ENCODE measurements at places on chromosomes 5 and 9.
A peak's percentile ranks its signal among the peaks of the same experiment; 100 is the strongest.

DNA sequence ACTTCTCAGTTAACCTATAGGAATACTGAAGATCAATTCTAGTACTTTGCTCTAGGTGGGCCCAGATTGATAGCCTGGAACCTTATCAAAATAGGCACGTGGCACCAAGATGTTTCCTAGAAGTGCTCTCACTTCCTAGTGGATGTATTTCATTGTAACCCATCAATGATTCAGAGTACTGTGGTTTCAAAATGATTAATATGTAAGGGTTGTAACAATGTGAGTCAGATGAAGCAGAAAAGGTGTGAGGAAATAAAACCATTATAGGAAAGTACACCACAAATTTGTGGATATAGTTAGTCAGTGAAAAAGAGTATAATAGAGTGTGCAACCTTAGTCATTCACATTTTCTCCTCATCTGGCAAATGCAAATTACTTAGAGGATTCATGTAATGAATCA lies 177.3 kb upstream of the FST start:
- no peaks in the 10 kb centered on the region for H3K4me1 ChIP-seq
- H3K36me3 ChIP-seq: no peaks in the 10 kb centered on the region
- no peak overlapping the region for H3K4me3 ChIP-seq
- no peaks in the 10 kb centered on the region for H3K27me3 ChIP-seq

GRCh38 chr5:132143148-132143547 lies 69.6 kb downstream of the CSF2 start:
- no peak overlapping the region for H3K4me3 ChIP-seq
- H3K27ac ChIP-seq: no peak overlapping the region
- DNase-seq: no peak
- no peaks in the 10 kb centered on the region for H3K4me1 ChIP-seq

DNA sequence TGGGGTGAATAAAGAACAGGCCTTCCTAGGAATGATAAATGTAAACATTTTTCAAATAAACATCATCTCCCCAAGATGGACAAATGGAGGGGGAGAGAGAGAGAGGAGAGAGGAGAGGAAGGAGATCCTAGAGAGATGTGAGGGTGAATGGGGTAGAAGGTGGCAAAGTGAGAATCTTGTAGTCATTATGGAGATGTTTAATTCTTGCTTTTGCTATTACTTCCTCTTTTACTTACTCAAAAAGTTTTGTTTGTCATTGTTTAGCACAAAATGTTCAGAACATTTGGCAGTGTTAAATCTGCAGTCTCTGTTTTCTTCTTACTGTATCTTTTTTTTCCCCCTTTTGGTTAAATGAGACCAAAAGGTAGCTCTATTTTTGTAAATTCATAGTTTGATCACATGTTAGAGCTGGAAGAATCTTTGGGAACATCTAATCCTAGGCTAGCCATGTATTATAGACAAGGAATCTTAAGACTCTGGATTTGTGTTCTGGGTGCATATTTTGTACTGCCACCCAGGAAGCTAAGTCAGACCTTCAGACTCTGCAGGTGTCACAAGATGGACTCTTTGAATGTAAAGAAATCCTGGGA lies 266.1 kb downstream of the NTRK2 start:
- no peak overlapping the region for H3K27ac ChIP-seq
- H3K27me3 ChIP-seq: no peaks in the 10 kb centered on the region
- no peak for DNase-seq
- no peaks in the 10 kb centered on the region for H3K4me1 ChIP-seq

- DNase-seq: peak; percentile 70
- no peak overlapping the region for H3K27ac ChIP-seq
- H3K4me1 ChIP-seq: peaks cover 29% of the 10 kb centered on the region
- H3K27me3 ChIP-seq: peaks cover 81% of the 10 kb centered on the region
- no peaks in the 10 kb centered on the region for H3K36me3 ChIP-seq
Measured at GRCh38 chr5:141878711-141879425, 658 bp upstream of the PCDH1 start.

- no peak overlapping the region for H3K4me3 ChIP-seq
- H3K36me3 ChIP-seq: no peaks in the 10 kb centered on the region
- H3K27ac ChIP-seq: no peak overlapping the region
- no peaks in the 10 kb centered on the region for H3K27me3 ChIP-seq
- no peaks in the 10 kb centered on the region for H3K4me1 ChIP-seq
Measured at GRCh38 chr5:122924719-122925395, 79.4 kb downstream of the SNX24 start.

DNA sequence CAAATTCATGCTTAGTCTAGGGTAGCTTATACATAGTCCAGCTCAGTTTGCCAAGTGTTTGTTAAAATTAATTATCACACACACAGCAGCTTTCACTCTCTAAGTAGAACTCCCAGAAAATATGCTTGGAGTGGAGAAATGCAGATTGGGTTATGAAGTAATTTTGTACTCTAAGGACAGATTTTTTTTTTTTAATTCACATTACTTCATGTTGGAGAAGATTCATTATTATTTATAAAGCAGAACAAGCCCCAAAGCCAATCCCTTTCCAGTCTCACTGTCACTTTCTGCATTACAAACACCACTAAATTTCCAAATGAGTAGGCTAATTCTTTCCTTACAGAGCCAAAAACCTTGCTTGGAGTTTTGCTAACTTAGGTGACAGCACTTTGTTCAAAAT lies 11.7 kb upstream of the C9orf72 start:
- no peak for DNase-seq
- no peak overlapping the region for H3K4me3 ChIP-seq
- no peaks in the 10 kb centered on the region for H3K4me1 ChIP-seq
- no peak overlapping the region for H3K27ac ChIP-seq

GRCh38 chr5:149381986-149382338 lies 2.9 kb upstream of the IL17B start:
- H3K27ac ChIP-seq: no peak overlapping the region
- no peaks in the 10 kb centered on the region for H3K27me3 ChIP-seq
- H3K36me3 ChIP-seq: no peaks in the 10 kb centered on the region
- no peak overlapping the region for H3K4me3 ChIP-seq
- H3K4me1 ChIP-seq: peaks cover 19% of the 10 kb centered on the region

- no peak overlapping the region for H3K27ac ChIP-seq
- no peaks in the 10 kb centered on the region for H3K36me3 ChIP-seq
- DNase-seq: no peak
- H3K4me3 ChIP-seq: no peak overlapping the region
Measured at GRCh38 chr9:72888943-72889342, 63.9 kb downstream of the ALDH1A1 start.

DNA sequence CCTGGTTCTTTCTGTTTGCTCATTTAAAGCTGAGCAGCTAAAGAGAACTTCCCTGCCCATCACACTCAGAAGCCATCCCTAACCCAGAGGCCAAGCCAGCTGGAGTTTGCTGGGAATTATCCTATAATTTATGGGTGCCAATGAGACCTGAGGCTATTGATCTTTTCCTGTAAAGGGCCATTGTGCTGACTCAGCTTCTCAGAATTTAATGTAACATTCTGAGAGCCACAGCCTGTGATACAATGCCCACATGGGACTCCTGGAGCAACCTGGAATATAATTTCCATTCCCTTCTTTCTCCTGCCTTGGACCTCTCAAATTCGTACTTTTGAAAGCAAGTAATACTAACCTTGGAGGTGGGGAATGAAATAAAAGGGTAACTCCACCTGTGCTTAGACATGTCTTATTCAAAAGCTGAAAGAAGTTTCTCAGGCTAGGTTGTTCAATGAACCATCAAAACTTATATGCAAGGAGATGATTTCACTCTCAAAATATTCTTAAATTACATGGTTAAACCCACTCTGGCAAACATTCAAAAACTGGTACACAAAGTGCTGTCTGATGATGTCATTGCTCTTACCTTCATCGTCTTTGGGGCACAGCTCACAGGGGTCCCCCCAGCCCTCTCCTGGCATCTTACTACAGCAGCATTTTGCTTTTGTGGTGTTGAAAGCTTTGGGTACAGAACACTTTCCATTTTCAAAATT lies 206.7 kb downstream of the SLC12A2 start:
- no peaks in the 10 kb centered on the region for H3K36me3 ChIP-seq
- no peak for DNase-seq
- H3K4me3 ChIP-seq: no peak overlapping the region

GRCh38 chr9:123568691-123569688 lies 213.0 kb downstream of the CRB2 start:
- no peak for DNase-seq
- no peak overlapping the region for H3K4me3 ChIP-seq
- no peaks in the 10 kb centered on the region for H3K4me1 ChIP-seq
- no peaks in the 10 kb centered on the region for H3K27me3 ChIP-seq
- no peak overlapping the region for H3K27ac ChIP-seq

GRCh38 chr9:104608336-104608735 lies 2.9 kb upstream of the OR13C2 start:
- H3K36me3 ChIP-seq: no peaks in the 10 kb centered on the region
- no peaks in the 10 kb centered on the region for H3K4me1 ChIP-seq
- no peak for DNase-seq
- H3K27me3 ChIP-seq: no peaks in the 10 kb centered on the region
- H3K27ac ChIP-seq: no peak overlapping the region

Measured in thymus (tissue), 14 donors.